Activated CD8-positive, alpha-beta T cell treated with anti-CD3 and anti-CD28 coated beads, Interleukin-2, amount 10 ng/mL, durations not matched to agents 7 days and 5 days (primary cell): ENCODE measurements at places on chromosomes 12 and 14. TPM values are rescaled to one million over a fixed set of nuclear protein-coding genes. Genes with fewer than 3 reads are reported as not detected.

- no peak for DNase-seq
- H3K4me3 ChIP-seq = no peak overlapping the region
- no peaks in the 10 kb centered on the region for H3K4me1 ChIP-seq
- peaks cover 1% of the 10 kb centered on the region for H3K36me3 ChIP-seq
- H3K27ac ChIP-seq = no peak overlapping the region
Observed at GRCh38 chr12:128265566-128265965, 1.4 kb upstream of the TMEM132C start.

- H3K27me3 ChIP-seq = no peaks in the 10 kb centered on the region
- H3K36me3 ChIP-seq = peaks cover 4% of the 10 kb centered on the region
- no peak overlapping the region for H3K27ac ChIP-seq
- H3K4me1 ChIP-seq = peaks cover 14% of the 10 kb centered on the region
- peak; percentile 26 for DNase-seq
- no peak overlapping the region for H3K4me3 ChIP-seq
Observed at GRCh38 chr12:75437564-75437963, 43.0 kb upstream of the GLIPR1 start.

DNA sequence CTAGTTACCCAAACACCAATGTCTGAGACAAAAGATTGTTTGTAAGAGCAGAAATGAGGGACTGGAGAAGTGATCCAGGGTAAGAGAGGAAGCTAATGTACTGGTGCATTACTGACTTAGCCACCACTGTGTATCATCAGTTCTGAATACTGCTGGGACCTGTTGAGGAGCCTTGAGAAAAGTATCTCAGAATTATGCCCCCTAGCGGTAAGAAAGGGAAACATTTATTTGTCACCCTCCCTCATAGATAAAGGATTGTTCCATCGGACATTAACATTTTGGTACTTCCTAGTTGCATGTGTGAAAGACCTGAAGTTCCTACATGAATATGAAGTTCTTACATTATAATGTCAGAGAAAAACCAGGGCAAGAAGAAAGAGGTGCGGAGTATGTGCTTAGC is 612.5 kb downstream of the FSCB start:
- H3K27me3 ChIP-seq = no peaks in the 10 kb centered on the region
- no peak overlapping the region for H3K4me3 ChIP-seq
- no peaks in the 10 kb centered on the region for H3K4me1 ChIP-seq
- no peak overlapping the region for H3K27ac ChIP-seq
- DNase-seq = no peak

- no peak overlapping the region for H3K4me3 ChIP-seq
- no peak overlapping the region for H3K27ac ChIP-seq
- H3K27me3 ChIP-seq = no peaks in the 10 kb centered on the region
Observed at GRCh38 chr12:119247720-119248043, 69.0 kb downstream of the HSPB8 start.

DNA sequence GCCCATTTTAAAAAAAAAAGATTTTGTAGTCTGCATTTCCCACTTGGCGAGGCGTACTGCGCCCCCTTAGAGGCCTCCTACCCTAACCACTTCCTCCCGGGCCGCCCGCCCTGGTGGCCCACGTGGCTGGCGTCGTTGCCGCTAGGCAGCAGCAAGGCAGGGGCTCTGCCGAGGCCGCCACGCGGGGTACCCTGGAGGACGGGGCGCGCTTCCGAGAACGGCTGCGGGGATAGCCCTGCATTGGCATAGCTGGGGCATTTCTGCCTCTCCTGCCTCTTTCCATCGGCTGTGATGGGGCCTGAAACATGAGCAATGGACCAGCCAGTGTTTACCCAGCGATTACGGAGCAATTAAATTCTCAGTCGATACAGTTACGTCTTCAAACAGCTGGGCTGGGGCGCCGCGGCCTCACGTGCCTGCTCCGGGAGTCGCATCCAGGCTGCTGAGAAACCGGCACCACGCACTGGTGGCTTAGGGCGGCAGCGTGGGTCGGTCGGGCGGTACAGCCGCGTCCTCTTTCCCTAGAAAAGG is 38.0 kb downstream of the IQSEC3 start:
- no peak overlapping the region for H3K27ac ChIP-seq
- no peak overlapping the region for H3K4me3 ChIP-seq
- H3K36me3 ChIP-seq = no peaks in the 10 kb centered on the region
- DNase-seq = peak; percentile 44
- H3K4me1 ChIP-seq = peaks cover 11% of the 10 kb centered on the region

DNA sequence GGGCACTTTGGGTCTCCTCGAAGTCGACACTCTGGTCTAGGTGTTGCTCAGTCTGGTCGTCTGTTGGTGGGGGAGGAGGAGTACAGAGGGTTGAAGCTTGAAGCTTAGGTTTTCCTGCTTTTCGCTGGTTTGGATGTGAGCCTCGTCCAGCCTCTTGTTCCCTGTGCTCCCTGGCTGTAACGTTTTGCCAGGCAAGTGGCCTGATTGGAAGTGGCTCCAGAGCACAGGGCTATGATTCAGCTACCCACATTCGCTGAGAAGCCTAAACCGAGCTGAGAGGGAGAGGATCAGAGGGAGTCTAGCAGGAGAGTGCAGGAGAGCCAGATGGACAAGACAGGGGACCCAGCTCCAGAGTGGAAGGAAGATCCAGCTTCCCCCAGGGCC is 6.1 kb downstream of the HOXC10 start:
- H3K27me3 ChIP-seq = peaks cover 93% of the 10 kb centered on the region
- H3K4me3 ChIP-seq = no peak overlapping the region
- no peak for DNase-seq
- H3K27ac ChIP-seq = no peak overlapping the region
- peaks cover 42% of the 10 kb centered on the region for H3K4me1 ChIP-seq

DNA sequence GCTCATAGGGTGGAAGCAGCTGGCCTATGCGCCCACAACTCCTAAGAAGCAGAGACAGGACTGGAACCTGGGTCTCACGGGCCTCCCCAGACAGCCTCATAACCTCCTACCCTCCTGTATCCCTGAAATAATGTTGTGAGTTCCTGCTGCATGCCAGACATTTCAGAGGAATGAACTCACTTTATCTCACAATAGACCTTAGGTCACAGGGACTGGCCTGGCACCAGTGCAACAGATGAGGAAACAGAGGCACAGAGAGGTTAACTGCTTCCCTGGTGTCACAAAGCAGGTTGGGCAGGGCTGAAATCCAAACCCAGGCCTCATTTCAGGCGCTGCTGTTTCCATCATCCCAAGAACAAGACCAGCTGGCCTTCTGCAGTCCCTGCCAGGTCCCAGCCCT is 5.3 kb downstream of the PHETA1 start:
- no peaks in the 10 kb centered on the region for H3K36me3 ChIP-seq
- peaks cover 11% of the 10 kb centered on the region for H3K27me3 ChIP-seq
- peaks cover 21% of the 10 kb centered on the region for H3K4me1 ChIP-seq
- no peak for DNase-seq
- H3K27ac ChIP-seq = no peak overlapping the region

GRCh38 chr12:105338966-105339365 is 8.5 kb downstream of the C12orf75 start:
- peaks cover 73% of the 10 kb centered on the region for H3K4me1 ChIP-seq
- no peak overlapping the region for H3K4me3 ChIP-seq
- no peak for DNase-seq
- no peaks in the 10 kb centered on the region for H3K27me3 ChIP-seq

DNA sequence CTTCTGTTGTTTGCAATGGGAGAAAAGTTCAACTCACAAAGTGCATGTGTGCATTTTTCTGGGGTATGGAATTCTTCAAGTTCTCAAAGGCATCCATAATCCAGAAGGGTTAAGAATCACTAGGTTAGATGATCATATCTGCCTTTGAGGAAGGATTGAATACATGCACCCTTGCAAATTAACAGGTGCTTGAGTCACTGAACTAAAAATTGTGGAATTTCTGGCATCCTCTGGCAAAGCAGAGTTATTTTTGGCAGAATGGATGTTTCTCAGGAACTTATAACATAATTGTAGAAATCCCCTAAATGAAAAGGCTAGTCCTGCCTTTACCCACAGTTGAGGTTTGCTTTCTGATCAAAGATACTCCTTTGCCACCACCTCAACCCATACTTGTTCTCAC is 136.5 kb upstream of the DYRK2 start:
- peaks cover 33% of the 10 kb centered on the region for H3K4me1 ChIP-seq
- peaks cover 6% of the 10 kb centered on the region for H3K36me3 ChIP-seq
- peaks cover 2% of the 10 kb centered on the region for H3K27me3 ChIP-seq

DNA sequence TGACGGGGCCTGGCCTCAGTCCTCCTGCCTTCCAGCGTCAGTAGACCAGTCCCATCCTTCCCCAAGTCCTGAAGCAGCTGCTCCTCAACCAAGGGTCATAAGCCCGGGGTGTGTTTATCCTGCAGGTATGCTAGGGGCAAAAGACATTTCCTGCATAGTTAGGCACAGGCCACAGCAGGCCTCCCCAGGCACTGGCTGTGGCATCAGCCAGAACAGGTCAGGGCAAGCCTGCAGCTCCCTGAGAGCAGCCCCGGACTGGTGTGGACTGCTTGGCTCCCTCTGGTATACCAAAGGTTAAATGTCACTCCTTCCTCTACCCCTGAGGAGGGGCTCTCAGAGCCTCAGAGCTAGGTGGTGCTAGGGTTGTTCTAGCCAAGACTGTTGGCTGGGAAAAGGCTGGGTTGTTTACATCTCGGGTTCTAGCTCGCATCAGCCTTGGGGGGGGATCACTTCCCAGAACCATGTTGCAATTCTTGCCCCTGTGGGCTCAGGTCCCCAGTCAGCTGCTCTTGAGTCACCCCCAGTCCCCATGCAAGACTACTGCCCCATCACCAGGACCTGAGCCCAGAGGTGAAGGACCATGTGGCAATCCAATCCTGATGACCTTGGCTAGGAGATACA is 2.9 kb downstream of the MMP14 start:
- H3K27ac ChIP-seq = no peak overlapping the region
- H3K4me1 ChIP-seq = peaks cover 25% of the 10 kb centered on the region
- peaks cover 12% of the 10 kb centered on the region for H3K27me3 ChIP-seq
- DNase-seq = no peak

DNA sequence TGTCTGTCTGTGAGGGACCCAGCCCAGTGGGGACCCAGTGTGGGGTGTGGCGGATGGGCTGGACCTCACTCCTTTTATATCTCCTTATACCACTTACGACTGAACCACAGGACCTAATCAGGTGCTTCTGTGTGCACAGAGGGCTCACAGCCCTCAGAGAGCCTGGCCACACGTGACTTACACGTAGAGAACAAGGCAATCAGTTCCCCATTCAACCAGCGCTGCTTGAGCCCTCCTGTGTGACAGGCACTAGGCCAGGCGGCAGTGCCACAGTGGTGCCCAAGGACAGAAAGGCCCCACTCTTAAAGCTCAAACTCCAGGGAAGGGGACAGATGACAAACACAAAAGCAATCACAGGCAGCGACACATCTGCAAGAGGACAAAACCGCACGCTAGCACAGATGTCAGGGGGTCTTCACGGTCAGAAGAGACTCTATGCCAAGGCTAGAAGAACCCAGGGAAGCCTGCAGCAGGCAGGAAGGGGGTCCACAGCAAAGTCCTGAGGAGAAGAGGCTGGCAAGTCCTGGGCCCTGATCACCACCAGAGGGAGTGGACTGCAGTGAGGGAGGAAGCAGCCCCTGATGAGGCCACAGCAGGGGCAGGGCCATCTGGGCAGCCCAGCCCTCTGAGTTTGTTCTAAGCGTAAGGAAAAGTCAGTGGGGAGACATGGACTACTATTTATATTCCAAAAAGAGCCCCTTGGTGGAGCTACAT is 39.3 kb downstream of the SETD3 start:
- peaks cover 52% of the 10 kb centered on the region for H3K36me3 ChIP-seq
- DNase-seq = no peak
- no peaks in the 10 kb centered on the region for H3K27me3 ChIP-seq
- H3K4me1 ChIP-seq = peaks cover 27% of the 10 kb centered on the region

DNA sequence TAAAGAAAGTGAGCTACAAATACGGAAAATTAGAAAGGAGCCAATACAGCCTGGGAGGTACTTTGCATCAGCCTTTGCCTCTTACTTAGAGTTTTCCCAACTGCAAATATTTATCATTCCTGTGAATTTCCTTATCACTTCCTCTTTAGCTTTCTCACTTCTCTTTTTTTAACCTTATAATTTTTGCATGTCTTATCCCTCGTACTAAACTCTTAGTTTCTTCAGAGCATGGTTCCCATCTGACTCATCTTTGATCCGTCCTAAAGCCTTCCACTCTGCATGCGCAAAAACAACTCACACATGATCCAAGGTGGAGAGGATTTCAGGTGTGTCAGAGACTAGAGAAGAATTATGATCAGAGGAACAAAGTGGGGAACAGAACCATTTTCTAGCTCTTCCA is 9.6 kb upstream of the SNAPC1 start:
- peaks cover 45% of the 10 kb centered on the region for H3K4me1 ChIP-seq
- peaks cover 38% of the 10 kb centered on the region for H3K36me3 ChIP-seq
- H3K4me3 ChIP-seq = no peak overlapping the region
- H3K27ac ChIP-seq = no peak overlapping the region
- peaks cover 5% of the 10 kb centered on the region for H3K27me3 ChIP-seq
- DNase-seq = no peak

DNA sequence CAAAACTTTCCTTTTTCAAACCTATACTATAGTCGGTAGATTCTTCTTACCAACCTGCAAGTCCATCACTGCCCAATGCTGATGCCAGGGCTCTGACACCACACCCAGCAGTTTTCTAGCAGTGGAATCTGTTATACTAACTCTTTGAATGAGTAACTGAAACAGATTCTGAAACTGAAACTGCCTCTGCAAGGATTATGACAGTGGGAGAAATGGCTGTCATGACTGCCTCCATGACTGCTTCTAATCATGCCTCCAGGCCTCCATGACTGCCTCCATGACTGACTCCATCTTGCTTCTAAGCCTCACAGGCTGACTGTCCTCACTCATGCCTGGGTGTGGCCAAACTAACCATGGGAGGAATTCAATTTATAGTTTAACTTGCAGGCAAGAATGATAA is 29.4 kb upstream of the OXA1L start:
- H3K27ac ChIP-seq = peak overlapping the region; percentile 89
- H3K27me3 ChIP-seq = peaks cover 5% of the 10 kb centered on the region
- peaks cover 21% of the 10 kb centered on the region for H3K4me1 ChIP-seq
- no peak overlapping the region for H3K4me3 ChIP-seq

- H3K36me3 ChIP-seq = peaks cover 22% of the 10 kb centered on the region
- no peaks in the 10 kb centered on the region for H3K27me3 ChIP-seq
- H3K27ac ChIP-seq = no peak overlapping the region
- DNase-seq = no peak
- H3K4me3 ChIP-seq = no peak overlapping the region
- peaks cover 5% of the 10 kb centered on the region for H3K4me1 ChIP-seq
Observed at GRCh38 chr12:42084522-42084921, 60.2 kb downstream of the GXYLT1 start.

- peaks cover 3% of the 10 kb centered on the region for H3K4me1 ChIP-seq
- H3K4me3 ChIP-seq = no peak overlapping the region
- no peak for DNase-seq
- H3K27me3 ChIP-seq = peaks cover 25% of the 10 kb centered on the region
- H3K36me3 ChIP-seq = no peaks in the 10 kb centered on the region
- H3K27ac ChIP-seq = no peak overlapping the region
Observed at GRCh38 chr14:34208532-34208931, 253.5 kb downstream of the SPTSSA start.

The APOLD1 gene
- total RNA-seq = 11.1 TPM

The DEGS2 gene
- 0.39 TPM for total RNA-seq

The SELPLG gene
- 144 TPM for total RNA-seq

The M6PR gene
- 170 TPM for total RNA-seq
